ENCODE measurements at places on chromosomes 3 and 15. TPM values are rescaled to one million over a fixed set of nuclear protein-coding genes. Genes with fewer than 3 reads are reported as not detected.

CHL1 gene
- total RNA-seq, result 0.05 TPM

DUT gene
- 87.8 TPM for total RNA-seq

ACAP2 gene
- total RNA-seq, result 29.6 TPM

ALDH1L1 gene
- total RNA-seq, result 2.9 TPM

ARGFX gene
- not detected for total RNA-seq

SKOR1 gene
- total RNA-seq, result 0.19 TPM

FAM107A gene
- total RNA-seq, result not detected
